ENCODE measurements at places on chromosomes 2 and 18.

- DNase-seq, result peak; percentile 60
Observed at GRCh38 chr18:48675352-48675761, 136.5 kb downstream of the CTIF start.

DNA sequence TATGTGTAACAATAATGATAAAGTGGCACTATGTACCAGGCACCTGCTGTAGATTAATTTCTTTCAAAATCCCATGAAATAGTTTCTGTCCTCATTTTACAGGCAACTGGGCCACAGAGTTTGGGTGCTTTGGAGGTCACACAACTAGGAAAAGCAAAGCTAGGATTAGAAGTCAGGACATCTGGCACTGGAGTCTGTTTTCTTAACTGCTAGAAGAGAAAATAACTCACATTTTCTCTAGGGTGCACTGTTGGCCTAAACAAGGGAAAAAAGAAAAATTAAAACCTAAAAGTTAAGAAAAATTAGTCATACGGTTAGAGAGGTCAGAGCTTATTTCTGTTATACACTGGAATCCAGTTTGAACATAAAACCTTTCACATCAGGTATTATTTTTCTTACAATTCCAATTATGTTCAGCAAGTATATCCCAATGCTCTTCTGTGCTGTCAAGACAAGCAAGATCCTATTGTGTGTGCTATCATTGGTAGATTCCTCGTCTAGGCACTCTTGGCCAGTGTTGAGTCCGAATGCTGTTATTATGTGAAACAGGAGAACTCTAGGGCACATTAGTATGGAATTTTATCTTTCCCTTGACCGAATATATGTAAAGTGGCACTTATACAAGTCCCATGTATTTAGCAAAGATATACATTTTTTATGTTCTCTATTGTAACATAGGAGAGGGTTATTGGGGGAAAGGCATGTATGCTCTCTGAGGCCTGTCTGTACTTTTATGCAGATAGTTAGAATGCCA is 1.5 kb upstream of the OSGEPL1 start:
- DNase-seq, result no peak

GRCh38 chr18:73940721-73941120 is 206.9 kb downstream of the FBXO15 start:
- no peak for DNase-seq

DNA sequence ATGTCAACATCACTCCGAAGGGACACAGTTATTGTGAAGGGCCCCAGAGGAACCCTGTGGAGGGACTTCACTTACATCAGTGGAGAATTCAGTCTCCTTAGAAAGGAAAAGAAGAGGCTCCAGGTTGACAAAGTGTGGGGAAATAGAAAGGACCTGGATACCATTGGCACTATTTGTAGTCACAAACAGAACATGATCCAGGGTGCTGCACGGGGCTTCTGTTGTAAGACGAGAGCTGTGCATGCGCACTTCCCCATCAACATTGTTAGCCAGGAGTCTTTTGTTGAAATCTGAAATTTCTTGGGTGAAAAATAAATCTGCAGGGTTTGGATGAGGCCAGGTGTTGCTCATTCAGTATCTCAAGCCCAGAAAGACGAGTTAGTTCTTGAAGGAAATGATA is 2.4 kb upstream of the ALPK2 start:
- DNase-seq, result no peak
